Mesendoderm (in vitro differentiated cells): ENCODE measurements at places on chromosomes 16 and 17.

- peak; percentile 89 for DNase-seq
These were observed 5.3 kb upstream of the CAVIN1 start for GRCh38 chr17:42428141-42428944.

DNA sequence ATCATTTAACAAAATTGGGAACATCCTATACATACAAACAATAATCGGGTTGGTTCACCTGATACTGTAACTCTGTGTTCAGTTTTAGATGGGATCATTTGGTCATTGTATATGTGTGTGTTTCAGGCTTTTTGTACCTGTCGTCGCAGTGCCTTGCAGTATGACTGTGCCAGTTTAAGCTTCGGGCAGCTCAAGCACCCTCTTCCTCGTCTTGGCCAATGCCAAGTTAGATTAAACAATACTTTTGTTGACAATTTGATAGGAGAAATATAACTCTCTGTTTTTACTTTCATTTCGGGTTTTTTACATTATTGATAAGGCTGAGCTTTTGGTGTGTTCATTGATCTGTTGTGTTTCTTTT, 37.0 kb upstream of the ARHGAP17 start:
- DNase-seq: no peak

- DNase-seq: no peak
These were observed 6.6 kb downstream of the CDH1 start for GRCh38 chr16:68743664-68744063.

- DNase-seq: no peak
These were observed 7.2 kb downstream of the ABHD15 start for GRCh38 chr17:29559640-29560039.

DNA sequence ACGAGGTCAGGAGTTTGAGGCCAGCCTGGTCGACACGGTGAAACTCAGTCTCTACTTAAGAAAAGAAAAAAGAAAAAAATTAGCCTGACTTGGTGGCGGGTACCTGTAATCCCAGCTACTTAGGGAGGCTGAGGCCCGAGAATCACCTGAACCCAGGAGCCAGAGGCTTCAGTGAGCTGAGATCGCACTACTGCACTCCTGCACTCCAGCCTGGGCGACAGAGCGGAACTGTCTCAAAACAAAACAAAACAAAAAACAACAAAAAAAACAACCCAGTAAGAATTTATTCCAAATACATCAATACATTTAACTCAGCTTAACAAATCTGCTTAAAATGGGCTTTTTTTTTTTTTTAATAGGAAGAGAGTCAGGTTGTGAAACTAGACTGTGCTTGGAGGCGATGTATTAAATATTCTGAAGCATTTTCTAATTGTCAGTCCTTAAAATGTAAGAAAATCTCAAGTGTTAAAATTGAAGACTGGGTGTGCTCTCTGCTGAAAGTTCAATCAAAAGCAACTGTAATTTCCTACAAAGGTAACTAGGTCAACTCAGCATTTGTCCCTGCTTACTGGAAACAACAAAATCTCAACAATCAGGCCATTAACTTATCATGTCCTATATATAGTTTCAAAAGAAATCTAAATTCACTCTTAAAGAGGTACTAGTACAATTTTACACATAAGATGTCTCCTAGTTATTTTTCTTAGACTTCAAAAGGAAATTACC, 23.2 kb downstream of the KANSL1 start:
- no peak for DNase-seq

- DNase-seq: peak; percentile 56
These were observed 11.4 kb upstream of the CLDN9 start for GRCh38 chr16:3001316-3001715.

GRCh38 chr16:86494565-86495356, 15.6 kb upstream of the FOXF1 start:
- DNase-seq: peak; percentile 34

DNA sequence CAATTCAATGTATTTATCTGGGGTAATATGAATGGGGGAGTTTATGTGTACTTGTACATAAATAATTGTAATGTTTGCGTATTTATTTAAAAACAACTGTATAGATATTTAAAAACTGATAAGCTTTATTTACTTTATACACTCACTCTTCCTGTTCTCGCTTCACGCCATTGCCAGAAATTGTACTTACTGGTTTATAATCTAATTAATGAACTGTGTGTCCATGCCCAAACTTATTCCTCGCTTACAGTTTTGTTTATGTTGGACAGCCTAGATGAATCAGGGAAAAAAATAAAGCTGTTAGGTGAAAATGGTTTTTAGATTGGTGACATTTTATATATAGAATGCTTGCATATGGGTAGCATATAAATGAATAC, 30.8 kb downstream of the AATF start:
- no peak for DNase-seq

DNA sequence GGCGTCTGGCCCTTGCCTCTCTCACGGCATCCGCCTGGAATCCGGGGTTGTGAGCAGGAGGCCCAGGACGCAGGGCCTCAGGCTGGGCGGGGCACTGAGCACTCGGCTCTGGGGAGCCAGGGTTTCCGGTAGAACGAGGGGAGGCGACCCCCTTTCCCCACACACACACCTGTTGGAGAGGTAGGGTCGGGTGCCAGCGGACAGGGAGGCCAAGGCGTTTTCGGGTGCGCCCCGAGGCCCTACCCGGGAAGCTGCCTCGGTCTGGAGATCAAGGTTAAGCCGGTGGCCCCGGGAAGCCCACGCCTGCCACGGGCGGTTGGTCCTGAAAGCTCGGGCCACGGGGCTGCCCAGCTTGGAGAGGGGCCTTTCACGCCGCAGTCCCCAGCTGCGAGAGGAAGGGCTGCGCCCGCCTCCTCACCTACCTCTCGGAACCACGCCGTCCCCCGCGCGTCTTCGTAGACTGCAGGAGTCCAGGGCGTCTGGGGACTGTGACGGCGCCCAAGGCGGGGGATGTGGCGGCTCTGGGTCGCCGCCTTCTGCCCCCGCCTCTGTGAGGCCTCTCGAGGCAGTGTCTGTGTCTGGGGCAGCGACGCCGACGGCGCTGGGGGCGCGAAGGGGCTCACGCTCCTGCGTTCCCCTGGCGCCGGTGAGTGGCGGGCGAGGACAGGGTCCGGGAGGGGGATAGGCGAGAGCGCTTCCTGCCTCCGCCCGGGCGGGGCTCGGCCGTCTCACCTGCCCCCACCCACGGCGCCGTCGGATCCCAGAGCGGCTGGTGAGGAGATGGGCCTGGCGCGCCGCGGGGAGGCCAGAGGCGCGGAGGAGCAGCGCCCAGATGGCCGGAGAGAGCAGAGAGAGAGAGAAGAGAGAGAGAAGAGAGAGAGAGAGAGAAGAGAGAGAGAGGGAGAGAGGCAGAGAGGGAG, 20.3 kb upstream of the HOXB9 start:
- peak; percentile 86 for DNase-seq

GRCh38 chr17:15914400-15915170, 30.3 kb upstream of the ADORA2B start:
- DNase-seq: peak; percentile 35

GRCh38 chr17:59829217-59830006, 63.3 kb downstream of the TUBD1 start:
- peak; percentile 86 for DNase-seq

- DNase-seq: peak; percentile 76
These were observed 14.8 kb downstream of the PDP2 start for GRCh38 chr16:66894948-66895688.

DNA sequence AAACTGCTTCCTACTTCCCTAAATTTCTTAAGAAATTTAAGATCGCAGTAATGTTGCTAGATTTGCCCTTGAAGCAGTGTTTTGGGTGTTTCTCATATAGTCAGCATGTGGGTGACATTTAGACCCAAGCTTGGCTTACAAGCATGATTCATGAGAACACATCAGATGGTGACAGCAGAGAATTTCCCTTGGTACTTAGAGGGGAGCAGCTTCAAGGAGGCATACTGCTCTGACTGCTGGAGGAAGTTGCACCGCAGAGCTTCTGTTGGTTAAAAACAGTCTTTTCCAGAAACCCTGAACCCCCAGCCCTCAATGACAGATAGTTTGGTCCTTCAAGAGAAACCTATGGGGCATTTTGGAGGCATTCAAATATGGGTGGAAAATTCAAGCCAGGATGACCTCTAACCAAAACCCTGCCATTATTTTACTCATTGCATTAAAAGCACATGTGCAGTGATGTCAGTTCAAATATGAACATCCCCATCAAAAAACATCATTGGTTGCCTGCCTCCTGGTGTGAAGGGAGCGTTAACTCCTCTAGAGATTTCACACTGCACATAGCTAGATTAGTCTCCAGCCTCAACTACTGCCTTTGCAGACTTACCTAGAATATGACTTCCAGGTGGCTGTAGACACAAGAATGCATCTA, 201.5 kb upstream of the CACNG5 start:
- no peak for DNase-seq

DNA sequence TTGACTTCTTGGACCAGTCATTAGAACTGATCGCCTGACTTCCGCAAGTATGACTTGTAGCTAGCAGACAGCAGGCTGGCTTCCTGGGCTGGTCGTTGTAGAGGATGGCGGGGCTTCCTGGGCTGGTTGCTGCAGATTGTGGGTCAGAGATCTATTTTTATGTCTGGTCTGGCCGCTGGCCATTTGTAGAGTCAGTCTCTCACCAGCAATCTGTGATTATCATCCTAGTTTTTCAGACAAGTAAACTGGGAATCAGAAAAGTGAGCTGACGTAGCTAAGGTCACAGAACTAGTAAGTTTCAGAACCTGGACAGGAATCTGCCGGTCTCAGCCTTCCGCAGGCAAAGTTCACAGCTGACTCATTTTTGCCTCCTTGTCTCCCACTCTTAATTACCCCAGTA, 19.1 kb downstream of the GPR142 start:
- no peak for DNase-seq

GRCh38 chr16:85577899-85578598, 35.1 kb upstream of the GSE1 start:
- DNase-seq: no peak

DNA sequence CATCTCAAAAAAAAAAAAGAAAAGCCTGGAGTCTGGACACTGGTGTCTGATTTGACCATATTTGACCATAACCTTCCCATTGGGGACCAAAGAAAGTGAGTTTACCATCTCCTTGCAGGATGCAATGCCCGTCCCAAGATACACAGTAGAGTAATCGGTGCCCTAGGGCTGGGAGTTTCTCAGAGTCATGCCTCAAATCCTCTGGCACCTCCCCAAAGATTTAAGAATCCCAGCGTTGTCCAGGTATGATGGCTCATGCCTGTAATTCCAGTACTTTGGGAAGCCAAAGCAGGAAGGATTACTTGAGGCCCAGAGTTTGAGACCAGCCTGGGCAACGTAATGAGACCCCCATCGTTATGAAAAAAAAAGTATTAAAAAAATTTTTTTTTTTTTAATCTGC, 5.0 kb downstream of the PITPNM3 start:
- no peak for DNase-seq

GRCh38 chr17:14494161-14494560, 193.3 kb downstream of the HS3ST3B1 start:
- no peak for DNase-seq

DNA sequence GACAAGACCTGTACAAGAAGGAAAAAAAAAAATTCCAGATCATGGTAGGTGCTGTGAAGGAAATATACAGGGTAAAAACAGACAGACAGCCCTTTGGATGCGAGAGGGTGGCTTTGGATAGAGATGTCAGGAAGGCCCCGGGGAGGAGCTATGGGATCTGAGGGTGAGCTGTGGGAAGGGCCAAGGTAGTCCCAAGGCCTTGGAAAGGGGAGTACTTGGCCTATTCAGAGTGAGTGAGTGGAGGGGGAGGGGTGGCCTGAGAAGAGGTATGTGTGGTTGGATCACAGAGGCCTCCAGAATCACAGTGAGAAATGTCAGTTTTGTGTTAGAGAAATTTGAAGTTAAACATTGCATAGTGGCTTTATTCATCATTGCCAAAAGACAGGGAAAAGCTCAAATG, 31.2 kb upstream of the AKTIP start:
- DNase-seq: peak; percentile 57

DNA sequence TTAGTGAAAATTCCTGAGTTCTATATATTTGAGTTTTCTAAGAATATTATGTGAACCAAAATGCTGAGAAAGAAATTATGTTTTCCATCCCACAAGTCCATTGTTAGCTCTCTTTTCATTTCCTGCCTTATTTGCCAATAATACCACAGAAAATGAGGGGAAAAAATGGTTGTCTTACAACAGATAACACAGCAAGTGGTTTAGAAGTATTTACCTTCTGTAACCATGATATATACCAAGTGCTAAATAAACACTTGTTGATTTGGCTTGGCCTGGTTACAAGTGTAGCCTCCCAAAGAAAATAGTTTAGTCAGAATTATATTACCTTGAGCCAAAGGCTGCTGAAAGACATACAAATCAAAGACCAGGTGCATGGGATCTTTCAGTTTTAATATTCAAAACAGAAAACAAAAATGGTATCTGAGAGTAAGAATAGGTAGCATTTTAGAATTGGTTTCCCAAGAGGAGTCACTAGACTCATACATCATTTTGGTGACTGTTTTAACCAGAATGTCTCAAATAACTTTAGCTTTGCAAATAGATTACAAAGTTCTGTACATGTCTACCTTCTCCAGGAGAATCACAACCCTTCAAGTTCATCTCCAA, 439.8 kb upstream of the DYNLRB2 start:
- DNase-seq: no peak

GRCh38 chr17:35377706-35378105, 4.3 kb upstream of the SLFN11 start:
- DNase-seq: no peak

DNA sequence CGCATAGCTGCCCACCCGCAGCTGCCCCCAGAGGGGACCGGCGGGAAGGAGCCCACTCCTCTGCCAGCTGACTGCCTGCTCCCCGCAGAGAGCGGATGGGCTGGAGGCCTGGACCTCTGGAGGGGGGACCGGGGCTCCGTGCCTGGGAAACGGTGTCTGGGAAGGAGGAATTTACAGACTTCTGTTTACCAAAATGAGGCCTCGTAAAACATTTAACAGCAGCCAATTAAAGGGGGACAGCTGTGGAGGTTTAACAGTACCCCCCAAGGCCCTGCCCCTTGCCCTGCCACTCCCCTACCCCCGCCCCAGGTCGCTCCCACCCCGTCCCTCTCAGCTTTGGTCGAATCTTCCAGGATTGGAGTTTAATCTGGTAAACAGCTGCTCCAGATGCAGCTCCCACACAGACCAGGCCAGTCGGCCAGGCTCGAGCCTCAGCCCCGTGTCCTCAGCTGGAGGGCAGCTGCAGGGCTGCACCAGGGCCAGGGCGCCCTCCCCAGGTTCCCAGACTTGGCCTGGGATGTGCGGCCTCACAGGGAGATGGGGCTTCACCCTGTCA, 41.1 kb downstream of the BAHCC1 start:
- DNase-seq: no peak

DNA sequence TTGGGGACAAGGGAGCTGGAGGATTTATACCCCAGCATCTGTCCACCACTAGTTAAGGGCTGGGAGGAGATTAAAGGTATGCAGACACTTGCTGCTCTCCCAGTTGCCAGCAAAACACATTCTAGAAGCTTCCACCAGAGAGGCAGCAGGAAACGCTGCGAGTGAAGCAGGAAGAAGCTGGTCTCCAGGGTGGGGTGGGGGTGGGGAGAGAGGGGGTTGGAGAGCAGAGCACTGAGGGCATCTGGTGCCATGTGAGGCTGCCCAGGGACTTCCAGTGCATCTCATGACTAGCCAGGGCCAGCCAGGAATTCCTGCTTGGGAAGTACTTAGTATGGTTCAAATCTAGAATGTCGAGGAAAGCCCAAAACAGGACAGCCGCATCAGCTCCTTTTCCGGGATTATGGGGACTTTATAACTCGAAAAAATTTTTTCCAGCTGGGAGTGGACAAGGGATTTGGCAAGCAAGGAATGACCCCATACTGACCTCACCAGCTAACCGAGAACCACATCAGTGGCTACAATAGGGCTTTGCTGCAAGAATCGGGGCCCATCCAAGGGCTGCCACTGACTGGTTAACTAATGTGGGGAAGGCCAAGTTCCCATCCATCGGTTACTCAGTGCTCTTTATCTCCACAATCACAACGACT, 26.2 kb upstream of the AXIN2 start:
- no peak for DNase-seq

- DNase-seq: no peak
These were observed 16.1 kb downstream of the KATNB1 start for GRCh38 chr16:57751539-57752202.
